Right renal cortex interstitium (tissue), 3 donors: ENCODE measurements at places on chromosomes 3 and 15. TPM values are rescaled to one million over a fixed set of nuclear protein-coding genes. Genes with fewer than 3 reads are reported as not detected.

VIPR1 gene
- 0.93 TPM for polyA plus RNA-seq

GRCh38 chr15:101146118-101146702, 105.6 kb downstream of the CHSY1 start:
- DNase-seq, result no peak

DNA sequence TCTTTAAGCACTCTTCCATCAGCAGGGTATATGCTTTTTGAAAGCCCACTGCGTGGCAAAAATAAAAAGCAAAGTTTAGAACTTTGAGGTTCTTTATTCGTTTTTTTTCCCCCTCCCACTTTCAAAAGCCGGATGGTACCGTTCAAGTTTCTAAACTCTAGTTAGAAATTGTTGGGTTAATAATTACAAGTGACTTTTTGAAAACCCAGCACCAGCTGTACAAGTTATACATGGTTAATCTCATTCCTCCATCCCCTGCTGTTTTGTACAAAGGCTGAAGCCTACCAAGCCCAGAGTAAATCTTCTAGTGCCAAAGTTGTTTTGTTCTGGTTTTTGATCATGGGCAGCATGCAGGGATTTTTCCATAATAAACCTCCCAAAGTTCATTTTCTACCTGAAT, 48.6 kb downstream of the WDR72 start:
- DNase-seq, result no peak

DNA sequence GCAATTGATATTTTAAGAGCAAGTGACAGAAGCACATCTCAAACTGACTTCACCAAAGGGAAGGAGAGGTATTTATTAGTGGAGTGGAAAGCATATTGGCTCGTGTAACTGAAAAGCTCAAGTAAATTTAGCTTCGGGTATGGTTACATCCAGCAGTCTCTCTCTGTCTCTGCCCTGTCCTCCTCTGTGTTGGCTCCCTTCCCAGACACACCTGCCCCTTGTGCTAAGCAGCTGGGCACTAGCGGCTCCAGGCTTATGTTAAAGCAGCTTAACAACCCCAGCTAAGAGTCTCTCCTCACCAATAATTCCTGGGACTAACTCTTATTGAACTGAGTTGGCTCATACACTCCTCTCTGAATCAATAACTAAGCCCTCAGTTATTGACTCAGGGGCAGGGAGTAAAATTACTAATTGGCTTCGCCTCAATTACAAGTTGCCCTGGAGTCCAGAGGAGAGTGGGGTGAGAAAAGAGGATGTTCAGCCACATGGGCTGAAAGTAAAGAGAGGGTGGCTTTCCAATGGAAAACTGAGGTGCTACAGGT, 12.8 kb upstream of the SH3BP5 start:
- no peak for DNase-seq

GRCh38 chr3:183369117-183369516, 59.3 kb downstream of the MCF2L2 start:
- no peak for DNase-seq
